ENCODE measurements at places on chromosomes 7 and 10.

DNA sequence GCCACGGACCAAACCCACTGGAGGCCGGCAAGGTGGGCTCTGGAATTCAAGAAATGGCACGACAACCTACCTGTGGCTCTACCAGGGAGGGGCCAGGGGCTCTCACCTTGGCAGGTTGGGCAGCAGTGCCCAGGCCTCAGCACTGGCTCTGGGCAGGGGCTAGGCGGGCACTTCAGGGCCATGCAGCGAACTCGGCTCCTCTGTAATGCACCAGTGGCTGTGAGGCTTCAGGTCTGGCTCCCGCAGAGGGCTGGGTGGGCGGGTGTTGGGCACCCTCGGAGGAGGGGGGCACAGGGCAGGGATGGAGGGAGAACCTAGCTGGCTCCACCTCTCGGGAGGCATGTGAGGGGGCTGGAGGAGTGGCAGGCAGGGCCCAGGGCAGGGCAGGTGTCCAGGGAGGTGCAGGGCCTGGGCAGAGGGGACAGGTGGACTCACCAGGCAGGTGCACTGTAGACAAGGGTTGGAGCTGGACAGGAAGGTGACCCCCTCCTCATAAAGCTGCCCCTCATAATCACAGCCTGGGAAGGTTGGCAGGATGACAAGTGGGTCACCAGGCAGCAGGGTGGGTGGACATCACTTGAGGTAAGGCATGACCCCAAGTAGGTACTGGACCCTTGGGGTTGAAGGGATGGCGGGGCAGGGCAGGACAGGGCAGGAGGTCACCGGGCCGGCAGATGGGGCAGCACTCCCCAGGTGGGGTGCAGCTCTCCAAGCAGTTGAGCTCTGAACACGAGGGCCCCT is 6.7 kb downstream of the KCP start:
- peak; percentile 29 for DNase-seq

DNA sequence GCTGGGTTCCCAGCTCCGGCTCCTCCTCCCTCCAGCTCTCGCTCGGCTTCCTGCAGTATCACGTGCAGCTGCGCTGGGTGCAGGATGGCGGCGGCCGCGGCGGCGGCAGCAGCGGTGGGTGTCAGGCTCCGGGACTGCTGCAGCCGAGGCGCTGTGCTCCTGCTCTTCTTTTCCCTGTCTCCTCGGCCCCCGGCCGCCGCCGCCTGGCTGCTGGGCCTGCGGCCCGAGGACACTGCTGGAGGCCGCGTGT is at the start of gene CNNM1:
CNNM1 (plus strand) TSS at position 53 of the 250 bp plus-strand sequence; CDS start at position 85, 32 bp downstream.
- DNase-seq: peak; percentile 30

GRCh38 chr10:109919220-109919619 is 4.1 kb downstream of the XPNPEP1 start:
- DNase-seq: no peak

GRCh38 chr10:17453373-17454091 is 863 bp downstream of the ST8SIA6 start:
- peak; percentile 56 for DNase-seq

GRCh38 chr10:26994743-26995142 is 105.6 kb downstream of the ANKRD26 start:
- DNase-seq: no peak

DNA sequence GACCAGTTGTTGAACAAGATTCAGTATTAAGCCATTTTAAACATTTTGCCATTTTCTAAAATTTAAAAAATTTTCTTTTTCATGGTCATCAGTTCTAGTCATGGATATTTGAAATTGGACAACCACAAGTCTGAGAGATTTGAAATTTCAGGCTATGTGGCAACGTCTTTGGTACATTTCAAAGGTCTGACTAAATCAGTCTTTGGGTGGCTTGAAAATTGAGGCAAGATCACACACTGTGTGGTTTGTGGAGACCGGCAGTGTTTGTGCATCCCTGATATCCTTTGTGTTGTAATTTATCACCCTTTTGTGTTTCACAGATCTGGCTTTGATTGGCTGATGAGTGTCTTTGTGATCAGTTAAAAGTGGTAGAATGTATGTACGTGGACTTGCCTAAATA is 35.7 kb downstream of the CCAR1 start:
- no peak for DNase-seq

GRCh38 chr7:88184848-88185304 is 35.0 kb downstream of the SRI start:
- no peak for DNase-seq

DNA sequence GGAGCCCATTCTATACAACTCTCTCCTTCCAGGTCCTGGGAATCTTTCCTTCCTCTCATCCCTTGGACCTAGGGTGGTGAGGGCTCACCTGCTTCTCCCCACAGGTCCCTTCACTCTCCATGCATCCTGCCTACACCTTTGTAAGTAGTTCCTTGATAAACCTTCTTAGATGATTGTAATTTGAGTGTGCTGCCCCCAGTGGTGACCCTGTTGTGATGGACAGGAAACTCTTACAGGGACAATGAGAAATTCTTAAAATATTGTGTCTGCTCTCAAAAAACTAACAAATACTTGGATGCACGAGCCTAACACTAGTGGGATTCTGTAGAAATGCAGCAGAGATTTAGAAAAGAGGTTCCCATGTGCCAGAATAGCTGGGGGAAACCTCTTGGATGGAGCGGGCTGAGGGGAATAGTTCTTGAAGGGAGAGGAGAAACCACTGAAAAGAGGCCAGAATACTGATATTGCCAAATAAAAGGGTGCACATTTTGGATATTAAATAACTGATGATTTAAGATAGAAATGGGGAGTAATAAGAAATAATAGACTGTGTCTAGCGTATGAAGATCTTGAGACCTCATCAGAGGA is 6.7 kb upstream of the PAXIP1 start:
- no peak for DNase-seq

GRCh38 chr7:112869111-112869774 is 79.0 kb upstream of the TMEM168 start:
- peak; percentile 51 for DNase-seq

DNA sequence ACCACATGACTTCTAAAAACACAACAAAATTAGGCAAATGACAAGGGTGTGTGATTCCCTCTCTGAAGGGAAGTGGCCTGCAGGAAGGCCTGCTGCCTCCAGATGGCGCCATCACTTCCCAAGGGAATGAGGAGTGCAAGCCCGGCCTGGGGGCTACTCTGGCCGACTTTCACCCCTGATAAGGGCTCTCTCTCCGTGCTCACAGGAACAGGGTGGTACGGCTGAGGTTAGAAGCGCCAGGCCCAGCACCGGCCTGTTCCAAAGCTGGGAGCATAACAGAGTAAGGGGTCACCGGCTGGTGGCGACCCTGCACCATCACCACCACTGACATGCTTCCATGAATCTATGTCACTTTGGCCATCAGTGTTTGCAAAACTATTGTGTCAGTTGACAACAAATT is 13.1 kb downstream of the RBP3 start:
- DNase-seq: peak; percentile 37

DNA sequence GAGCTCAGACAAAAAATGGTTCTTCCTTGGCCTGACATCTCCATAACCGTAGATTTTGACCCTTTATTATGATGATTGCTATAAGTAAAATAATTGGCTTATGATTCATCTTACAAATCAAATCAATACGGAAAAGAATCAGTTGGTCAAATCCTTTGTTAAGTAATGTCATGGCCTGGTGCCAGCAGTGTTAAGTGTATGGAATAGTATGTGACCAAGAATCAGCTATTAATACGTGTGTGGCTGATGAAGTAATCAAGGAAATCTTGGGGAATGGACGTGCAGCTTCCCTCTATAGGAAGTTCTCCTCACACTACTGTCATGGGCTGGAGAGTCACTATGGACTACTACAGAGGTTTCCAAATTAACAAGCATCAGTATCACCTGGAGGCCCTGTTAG is 230.6 kb downstream of the TWIST1 start:
- DNase-seq: no peak

- no peak for DNase-seq
Observed at GRCh38 chr10:28728366-28728765, 51.0 kb downstream of the BAMBI start.

DNA sequence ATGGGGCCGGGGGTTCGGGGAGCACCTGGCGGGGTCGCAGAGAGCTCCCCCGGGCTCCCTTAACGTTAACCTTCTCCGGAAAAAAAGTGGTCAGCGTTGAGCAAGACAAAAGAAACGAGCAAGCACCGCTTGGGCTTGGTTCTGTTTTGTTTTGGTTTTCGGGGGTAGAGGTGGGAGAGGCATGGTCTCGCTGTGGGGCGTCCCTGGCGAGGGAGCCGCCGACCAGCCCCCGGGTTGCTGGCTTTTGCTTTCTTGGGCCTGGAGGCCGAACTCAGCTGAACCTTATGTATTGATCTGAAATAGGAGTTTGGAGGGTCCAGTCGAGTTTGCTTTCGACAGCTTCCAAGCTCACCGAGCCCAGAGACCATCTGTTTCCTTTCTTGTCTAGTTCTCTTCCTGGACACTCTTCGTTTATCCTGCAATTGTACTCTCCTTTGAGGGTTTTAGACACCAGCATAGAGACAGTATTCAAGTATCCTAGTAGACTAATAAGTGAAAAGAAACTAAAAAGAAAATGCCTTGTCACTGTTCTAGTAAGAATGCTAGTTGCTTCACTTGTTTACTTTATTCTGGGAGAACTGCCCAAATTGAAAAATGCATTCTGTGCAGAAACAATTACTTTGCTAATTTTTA is 980 bp downstream of the FHIP2A start:
- DNase-seq: no peak

DNA sequence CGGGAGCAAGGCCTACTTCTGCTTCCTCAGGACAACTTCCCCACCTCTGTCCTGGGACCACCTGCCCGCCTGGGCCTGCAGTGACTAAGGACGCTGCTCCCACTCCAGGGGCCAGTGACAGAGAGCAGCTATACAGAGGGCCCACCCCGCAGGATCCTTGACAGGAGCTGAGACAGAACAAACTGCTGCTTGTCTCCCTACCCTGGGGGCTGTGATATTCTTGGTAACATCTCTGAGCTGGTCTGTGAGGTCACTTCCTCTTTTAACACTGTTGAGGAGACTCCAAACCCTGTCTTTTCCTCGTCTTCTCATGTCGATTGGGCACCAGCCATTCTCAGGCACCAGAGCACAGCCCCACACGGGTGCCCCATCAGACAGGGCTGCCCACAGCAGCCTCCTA is 6.9 kb upstream of the MRPS24 start:
- no peak for DNase-seq

DNA sequence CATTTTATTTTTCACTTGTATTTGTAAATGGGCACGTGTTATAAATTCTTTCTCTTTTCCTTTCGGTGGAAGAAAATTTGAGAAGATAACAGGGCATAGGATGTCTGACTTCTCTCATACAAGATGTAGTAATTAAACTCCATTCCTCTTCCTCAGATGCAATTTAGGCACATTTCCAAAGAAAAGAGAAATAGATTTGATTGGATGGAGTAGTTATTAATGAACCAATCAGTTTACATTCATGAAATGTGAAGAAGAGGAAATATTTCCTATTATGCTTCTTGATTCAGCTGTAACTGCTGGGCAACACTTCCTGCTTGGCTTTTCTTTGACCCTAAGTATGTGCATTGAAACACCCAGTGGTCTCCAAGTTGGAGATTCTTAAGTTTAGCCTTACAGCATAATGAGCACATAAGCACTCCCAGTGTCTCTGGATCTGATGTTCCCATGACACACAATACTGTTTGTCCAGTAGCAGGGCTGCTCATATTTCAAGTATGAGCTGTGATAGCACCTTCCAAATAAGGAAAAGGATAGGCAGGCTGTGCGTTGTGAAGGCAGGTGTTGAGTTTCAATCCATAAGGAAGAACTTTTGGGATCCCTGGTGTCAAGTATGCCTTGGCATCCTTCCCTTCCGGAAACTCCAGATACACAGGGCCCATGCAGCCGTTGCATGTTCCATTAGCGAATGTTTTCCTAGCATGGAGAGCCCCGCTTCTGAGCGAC is 33.4 kb upstream of the COBL start:
- no peak for DNase-seq

- no peak for DNase-seq
Observed at GRCh38 chr7:142785841-142786250, 15.1 kb downstream of the PRSS2 start.

DNA sequence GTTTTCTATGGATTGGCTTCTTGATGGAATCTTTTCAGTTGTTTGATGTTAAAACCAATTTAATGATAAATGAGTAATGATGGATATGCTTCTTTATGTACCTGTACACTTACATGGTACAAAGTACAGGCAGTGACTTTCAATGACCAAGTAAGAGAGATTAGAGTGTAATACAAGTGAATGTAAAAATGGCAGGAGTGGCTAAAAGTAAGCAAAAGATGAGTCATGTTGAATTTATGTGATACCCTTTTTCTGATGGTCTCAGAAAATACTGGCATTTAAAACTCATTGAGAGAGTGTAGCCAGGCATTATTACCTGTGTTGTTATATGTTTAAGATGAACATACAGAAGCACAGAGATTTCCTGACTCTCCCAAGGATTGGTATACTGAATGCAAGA is 97.1 kb downstream of the GPR85 start:
- DNase-seq: no peak
